Breast epithelium (tissue), 4 donors: ENCODE measurements at places on chromosomes 5 and 9. TPM values are rescaled to one million over a fixed set of nuclear protein-coding genes. Genes with fewer than 3 reads are reported as not detected.

DNA sequence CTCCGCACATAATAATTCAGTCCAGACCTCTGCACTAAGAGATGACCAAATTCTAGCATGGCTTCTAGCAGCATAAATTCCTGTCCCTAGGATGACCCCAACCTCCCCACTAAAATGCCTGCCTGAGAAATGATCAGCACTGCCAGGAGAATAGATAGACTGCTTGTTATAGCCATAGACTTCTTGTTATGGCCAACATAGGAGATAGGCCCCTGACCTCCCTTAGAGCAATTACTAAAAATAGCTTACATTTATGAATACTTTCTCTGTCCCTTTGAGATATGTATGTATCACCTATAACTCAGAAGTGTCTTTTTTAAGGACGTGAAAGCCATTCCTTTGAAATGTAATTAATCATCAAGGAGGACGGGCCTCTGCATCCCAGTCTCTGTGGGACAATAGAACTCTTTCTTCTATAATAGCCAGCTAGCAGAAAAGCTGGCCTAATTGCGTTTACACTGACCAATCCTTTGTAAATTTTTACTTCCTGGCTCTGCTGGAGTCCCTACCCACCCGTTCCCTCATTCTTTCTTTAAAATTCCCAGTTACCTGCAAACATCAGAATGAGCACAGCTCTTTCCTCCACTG, 1002.7 kb downstream of the CDH18 start:
- DNase-seq: no peak

Gene AFF4
- 108 TPM for total RNA-seq

GRCh38 chr9:72326641-72327040, 38.4 kb downstream of the ZFAND5 start:
- DNase-seq: no peak

DNA sequence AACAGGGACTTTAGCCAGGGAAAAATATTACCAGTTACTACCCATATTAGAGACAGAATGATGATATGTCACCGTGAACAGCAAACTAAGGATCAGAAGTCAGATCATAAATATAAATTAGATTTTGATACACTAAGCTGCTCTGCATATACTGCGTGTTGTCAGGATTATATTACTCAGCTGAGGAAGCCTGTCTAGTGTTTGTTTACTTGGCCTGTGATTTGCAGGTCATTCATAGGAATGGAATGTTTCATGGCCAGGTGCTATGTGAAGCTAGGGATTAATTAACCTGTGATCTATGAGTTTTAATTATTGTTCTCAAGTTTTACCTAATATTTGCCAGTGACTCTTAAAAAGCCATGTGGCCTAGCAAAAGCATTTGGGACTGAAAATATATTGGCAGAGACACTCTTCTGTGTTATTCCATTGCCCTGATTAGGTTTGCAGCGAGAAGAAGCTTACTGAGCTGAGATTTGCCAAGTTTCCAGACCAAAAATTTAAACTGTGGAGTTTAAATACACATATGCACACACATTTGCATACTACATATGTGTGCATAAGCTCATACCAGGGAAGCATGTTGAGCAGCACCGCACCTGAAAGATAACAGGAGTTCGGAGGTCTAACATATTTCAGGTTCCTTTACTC, 496.3 kb upstream of the GRIA1 start:
- no peak for DNase-seq

DNA sequence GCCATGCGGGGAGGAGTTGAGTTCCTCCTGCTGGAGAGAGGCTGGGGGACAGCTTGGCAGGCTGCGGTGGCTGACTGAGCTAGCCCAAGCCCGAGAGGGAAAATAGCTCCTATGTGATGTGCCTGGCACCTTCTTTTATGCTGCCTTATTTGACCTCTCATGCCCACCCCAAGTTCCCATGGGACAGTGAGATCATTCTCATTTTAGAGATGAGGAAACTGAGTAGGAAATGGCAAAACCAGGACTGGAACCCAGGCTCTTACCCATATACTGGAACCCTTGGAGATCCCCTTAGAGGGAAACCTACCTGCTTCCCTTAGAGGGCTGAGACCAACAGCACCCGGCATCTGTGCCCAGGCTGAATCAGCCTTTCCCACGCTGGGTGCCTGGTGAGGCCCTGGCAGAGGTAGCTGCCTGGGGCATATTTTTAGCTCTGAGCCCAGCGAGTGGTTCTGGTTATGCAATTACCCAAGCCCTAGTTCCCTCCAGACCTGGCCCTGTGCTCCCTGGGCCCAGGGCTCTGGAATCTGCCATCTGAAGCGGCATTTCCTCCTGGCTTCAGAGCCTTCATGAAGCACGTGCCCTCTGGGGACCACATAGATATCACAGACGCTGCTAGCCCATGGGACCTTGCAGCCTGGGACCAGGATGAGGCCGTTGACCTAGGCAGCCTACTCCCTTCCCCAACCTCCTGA, 23.6 kb downstream of the COL27A1 start:
- DNase-seq: peak; percentile 34

Gene PCDHGA2
- 8.6 TPM for total RNA-seq

- no peak for DNase-seq
Observed at GRCh38 chr5:8844206-8844605, 701.7 kb downstream of the SEMA5A start.

GRCh38 chr5:142821733-142822487, 51.7 kb downstream of the ARHGAP26 start:
- DNase-seq: no peak

- DNase-seq: no peak
Observed at GRCh38 chr5:72066705-72067107, 40.6 kb upstream of the MAP1B start.

GRCh38 chr9:36127652-36128244, 8.8 kb upstream of the GLIPR2 start:
- DNase-seq: no peak
